H9 (cell line): ENCODE measurements at places on chromosomes 6 and 20.

- DNase-seq, result no peak
Observed at GRCh38 chr6:143206550-143206949, 145.9 kb downstream of the AIG1 start.

- no peak for DNase-seq
Observed at GRCh38 chr20:62353289-62354030, 13.7 kb downstream of the LAMA5 start.

- no peak for DNase-seq
Observed at GRCh38 chr20:33719277-33719988, 677 bp downstream of the PXMP4 start.

DNA sequence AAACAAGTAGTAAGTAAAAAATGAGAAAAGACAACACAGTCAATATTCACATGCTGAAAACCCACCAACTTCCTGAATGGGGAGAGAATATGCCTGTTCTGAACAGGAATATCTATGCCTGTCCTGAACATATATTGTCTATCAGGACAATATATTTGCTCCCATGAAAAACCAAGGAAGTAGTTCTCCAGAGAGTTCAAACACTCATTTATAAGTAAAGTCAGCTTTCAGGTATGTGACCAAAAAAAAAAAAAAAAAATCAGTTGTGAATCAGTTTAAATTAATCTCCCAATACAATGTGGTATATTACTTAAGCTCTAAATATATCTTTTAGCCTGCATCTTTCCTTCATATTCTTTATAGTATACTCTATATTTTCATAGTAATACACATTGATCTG is 119.5 kb downstream of the MYB start:
- no peak for DNase-seq

DNA sequence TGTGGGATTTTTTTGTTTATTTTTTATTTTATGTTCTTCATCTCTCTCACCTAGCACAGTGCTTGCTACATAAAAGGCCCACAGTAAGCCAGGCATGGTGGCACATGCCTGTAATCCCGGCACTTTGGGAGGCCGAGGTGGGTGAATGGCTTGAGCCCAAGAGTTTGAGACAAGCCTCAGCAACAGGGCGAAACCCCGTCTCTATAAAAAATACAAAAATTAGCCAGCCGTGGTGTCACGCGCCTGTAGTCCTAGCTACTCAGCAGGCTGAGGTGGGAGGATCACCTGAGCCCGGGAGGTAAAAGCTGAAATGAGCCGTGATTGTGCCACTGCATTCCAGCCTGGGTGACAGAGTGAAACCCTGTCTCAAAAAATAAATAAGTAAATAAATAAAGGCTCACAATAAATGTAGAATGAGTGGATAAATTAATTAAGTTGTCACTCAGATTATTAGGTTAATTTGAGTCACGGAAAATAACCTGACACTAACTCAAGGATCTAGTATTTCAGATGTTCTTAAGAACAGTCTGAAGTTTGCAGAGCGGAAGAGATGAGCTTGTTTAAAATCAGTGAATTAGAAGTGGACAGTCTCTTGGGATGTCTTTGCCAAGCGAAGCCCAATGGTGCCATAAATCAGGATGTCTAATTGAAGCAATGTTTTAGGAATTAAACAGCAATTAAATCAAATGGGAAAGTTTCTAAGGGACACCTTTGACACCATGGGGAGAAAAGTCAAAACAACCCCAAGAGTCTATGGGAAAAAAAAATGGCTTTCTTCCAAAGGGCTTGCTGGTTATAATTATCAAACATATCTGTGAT is 214.4 kb downstream of the ZNF217 start:
- DNase-seq, result no peak

- DNase-seq, result peak; percentile 56
Observed at GRCh38 chr6:10383331-10384090, 31.4 kb downstream of the TFAP2A start.

- no peak for DNase-seq
Observed at GRCh38 chr6:41548098-41548840, 2.1 kb downstream of the FOXP4 start.

DNA sequence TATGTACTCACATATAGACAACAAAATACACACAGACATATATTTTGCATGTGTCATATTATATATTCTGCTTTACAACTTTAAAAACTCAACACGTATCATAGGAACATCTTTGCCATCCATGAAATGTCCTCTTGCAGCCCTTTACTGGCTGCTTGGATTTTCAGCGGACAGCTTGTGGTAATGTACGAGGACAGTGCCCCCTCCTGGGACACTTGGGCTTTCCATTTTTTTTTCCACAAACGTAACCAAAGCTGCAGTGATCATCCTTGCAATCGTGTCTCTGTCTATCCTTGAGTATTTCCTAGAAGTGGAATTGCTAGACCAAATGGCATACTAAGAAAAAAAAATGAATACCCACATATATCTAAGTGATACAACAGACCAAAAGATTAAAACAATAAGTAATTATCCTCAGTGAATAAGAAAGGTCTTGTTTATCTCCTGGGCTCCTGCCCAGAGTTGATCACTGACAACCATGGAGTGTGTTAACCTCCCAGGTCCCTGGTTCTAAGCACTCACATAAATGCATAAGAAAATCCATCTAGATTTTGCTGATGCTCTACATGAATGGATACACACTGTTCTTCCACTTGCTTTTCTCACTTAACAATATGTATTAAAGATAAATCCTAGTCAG is 18.1 kb downstream of the BPI start:
- peak; percentile 51 for DNase-seq

DNA sequence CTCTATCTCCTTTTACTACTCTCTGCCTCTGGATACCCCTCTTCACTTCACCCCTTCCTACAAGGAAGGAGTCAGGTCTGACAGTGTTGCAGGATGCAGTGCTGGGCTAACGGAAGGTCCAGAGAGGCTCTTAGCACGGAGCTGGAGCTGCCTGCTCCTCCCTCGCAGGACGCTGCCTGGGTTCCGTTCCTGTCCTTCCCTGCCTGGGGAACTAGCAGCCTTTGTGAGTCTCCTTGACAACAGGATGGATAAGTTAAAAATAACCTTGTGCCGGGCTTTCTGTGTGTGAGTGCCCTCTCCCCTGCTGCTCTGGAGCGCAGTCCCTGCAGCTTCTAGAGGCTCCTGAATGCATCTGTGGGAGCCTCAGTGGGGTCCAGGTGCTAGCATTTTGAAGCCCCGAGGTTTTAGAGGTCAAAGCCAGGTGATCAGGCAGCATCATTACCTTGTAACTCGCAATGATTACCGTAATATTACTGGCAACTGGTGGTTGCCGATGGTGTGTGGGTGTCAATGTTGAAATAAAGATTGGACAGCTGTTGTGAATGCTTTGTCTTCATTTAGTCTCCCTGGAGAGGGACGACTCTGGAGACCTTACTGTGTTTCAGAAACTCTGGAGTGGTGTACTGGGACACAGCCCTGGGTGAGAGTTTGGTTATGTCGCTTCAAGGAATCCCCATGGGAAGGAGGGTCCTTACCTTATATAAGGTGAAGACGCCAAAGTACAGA is 44.4 kb downstream of the CDS2 start:
- DNase-seq, result peak; percentile 43

DNA sequence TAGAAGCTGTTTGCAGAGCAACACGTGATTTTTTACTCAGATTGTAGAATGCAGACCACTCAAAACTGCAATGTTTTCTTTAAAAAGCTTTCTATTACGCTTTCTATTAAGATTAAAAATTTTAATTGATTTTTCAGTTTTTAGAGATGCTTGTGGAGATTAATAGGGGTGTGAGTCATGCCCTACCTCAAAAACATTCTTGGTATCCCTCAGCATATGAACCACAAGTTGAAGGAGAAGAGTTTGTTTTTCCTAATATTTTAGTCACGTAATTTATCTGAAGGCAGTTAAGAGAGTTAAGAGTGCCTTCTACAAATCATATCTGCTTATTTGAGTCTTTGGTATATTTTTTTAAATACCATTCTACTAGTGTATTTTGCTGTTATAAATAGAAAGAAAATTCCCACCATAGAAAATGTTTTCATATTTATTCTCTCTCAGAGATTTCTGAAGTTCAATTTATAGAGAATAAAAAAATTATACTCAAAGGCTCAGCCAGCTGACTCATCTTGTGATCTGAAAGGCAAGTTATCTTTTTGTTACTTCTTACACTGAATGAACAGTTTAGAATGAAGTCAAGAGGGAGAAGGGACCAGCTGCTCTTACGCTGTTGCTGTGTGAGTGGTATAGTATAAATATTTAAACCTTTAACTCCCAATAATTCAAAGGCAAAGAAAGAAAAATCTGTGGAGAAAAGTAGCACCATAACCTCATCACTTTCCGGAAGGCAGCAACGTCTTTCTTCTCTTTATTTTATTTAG is 7.6 kb downstream of the RIPOR2 start:
- no peak for DNase-seq

GRCh38 chr20:21936720-21937380 is 231.4 kb downstream of the PAX1 start:
- DNase-seq, result peak; percentile 43

- no peak for DNase-seq
Observed at GRCh38 chr20:50153153-50153499, 397 bp downstream of the PEDS1 start.

GRCh38 chr6:146408583-146408982 is 135.1 kb upstream of the RAB32 start:
- DNase-seq, result no peak

- DNase-seq, result no peak
Observed at GRCh38 chr20:63533388-63533787, 3.8 kb downstream of the PTK6 start.

GRCh38 chr6:157225575-157225995 is 97.7 kb downstream of the TMEM242 start:
- no peak for DNase-seq

DNA sequence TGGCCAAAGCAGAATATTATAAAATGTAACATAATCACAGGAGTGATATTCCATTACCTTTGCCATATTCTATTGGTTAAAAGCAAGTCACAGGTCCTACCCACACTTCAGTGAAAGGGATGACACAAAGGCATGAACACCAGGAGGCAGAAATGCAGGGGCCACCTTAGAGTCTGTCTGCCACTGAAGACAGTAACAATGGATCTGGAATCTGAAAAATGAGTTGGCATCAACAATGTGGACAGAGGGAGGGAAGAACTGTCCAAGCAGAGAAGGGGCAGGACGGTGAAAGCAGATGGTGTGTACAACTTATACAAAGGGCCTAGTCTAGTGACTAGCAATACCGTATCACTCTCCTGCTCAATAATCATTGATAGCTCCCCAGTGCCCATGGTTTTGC is 6.6 kb upstream of the LPIN3 start:
- no peak for DNase-seq

GRCh38 chr20:51528263-51529027 is 14.1 kb downstream of the NFATC2 start:
- no peak for DNase-seq

DNA sequence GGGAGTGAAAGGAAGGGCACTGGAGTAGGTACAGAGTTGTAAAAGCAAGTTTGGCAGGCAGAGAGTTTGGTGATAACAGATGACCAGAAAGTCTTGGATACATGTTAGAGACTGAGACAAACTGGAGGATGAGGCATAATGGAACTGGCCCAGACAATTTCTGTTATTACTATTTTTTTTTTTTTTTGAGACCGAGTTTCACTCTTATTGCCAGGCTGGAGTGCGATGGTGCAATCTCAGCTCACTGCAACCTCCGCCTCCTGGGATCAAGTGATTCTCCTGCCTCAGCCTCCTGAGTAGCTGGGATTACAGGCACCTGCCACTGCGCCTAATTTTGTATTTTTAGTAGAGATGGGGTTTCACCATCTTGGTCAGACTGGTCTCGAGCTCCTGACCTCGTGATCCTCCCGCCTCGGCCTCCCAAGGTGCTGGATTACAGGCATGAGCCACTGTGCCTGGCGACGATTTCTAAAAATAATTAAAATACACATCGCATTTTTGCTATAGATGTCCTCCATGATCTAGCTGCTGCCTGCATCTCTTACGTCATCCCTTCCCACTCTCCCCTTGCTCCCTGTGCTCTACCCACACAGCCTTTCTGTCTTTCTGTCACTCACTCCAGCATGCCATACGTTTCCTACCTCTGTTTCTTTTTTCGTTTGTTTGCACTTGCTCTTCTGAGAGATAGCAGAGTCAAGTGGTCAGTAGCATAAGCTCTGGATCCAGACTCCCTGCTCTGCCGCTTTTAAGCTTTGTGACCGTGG is 23.5 kb downstream of the MAPK14 start:
- no peak for DNase-seq

DNA sequence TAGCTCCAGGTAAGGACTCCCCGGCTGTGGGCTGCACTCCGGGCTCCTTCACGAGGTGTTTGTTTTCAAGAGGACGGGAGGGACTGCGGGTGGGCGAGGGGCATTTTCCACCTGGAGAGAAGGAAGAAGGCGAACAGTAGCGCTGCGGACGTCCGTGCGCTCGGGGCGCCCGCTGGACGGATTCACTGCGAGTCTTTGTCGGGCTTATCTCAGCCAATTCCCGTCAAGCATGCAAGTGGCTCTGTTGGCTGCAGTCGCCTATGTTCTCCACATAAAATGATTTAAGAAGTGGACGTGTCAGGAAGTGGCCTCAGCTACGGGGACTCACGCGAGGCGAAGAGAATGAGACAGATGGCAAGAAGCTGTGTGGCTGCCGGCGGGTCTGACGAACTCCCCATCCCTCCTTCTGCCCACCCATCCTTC is 332 bp downstream of the GRIK2 start:
- DNase-seq, result no peak

GRCh38 chr6:56916849-56917551 is 37.9 kb upstream of the BEND6 start:
- DNase-seq, result no peak

DNA sequence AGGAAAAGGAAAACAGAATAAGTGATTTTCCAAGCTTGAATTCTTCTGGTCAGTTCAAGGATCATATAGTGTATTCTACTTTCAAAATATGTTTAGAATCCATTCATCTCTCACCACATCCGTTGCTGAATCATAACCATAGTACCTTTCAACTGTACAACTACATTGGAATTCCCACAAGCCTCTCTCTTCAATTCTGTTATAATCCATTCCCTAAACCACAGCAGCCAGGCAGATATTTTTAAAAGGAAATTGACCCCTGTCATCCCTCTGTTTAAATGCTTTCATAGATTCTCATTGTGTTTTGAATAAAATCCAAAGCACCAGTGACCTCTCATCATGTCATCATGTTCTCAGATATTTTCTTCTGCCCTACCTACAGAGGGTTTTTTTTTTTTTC is 412.7 kb downstream of the GRIK2 start:
- no peak for DNase-seq

- no peak for DNase-seq
Observed at GRCh38 chr20:3539311-3540107, 68.7 kb downstream of the ATRN start.

- DNase-seq, result no peak
Observed at GRCh38 chr6:23180504-23181293, 611.3 kb downstream of the HDGFL1 start.

DNA sequence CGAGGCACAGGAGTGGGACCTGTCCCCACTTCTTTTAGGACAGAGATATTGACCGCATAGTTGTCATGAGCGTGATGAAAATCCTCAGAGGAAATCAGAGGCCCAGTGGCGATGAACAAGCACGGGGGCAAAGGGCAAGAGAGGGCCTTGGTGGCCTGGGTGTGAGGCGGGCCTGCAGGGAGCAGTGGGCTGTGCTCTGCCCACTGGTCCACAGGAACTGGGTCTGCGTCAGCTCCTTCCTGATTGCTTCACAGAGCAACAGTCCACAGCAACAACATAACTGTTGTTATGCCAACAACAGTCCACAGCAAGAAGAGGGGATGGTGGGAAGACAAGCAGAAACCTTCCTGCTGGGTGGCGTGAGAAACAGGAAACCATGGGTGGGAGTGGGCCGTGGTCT is 335.6 kb downstream of the ZFAND3 start:
- no peak for DNase-seq
